ENCODE measurements at places on chromosomes 7 and 10.

- DNase-seq = no peak
Observed at GRCh38 chr10:29317423-29318021, 28.7 kb downstream of the LYZL1 start.

GRCh38 chr10:3235996-3236510, 63.5 kb upstream of the PITRM1 start:
- DNase-seq = no peak

DNA sequence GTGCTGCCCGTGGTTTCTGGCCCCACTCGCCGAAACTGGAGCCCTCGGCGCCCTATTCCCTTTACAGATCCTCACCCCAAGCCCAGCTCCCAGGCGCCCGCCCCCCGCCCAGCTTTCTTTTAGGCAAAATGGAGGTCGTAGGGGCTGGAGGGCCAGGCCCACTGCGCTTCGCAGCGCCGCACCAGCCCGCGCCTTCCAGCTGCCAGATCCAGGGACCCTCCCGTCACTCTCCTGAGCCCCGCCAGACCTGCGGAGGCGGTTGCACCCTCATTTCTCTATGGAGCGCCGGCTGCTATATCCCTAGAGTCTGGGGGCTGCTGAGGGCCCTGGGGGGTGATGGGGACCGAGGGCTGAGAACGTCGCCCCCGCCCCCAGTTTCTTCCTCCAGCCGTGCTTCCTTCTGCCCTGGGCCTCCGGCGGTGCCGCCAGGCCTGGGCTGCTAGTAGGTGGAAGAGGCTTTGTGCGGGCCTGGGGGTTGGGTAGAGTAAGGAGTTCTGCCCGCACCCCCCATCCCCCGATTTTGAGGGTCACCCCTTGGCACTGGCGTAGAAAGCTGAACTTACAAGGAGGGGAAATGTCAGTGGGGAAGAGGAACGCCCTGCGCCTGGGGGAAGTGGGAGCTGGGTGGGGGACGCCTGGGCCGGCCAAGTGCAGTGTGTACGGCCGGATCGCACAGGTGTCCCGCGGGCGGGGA, 1.0 kb downstream of the GNB2 start:
- no peak for DNase-seq

- no peak for DNase-seq
Observed at GRCh38 chr10:103445767-103446567, 6.2 kb downstream of the CALHM2 start.

GRCh38 chr7:157299613-157300368, 37.0 kb upstream of the DNAJB6 start:
- DNase-seq = no peak

DNA sequence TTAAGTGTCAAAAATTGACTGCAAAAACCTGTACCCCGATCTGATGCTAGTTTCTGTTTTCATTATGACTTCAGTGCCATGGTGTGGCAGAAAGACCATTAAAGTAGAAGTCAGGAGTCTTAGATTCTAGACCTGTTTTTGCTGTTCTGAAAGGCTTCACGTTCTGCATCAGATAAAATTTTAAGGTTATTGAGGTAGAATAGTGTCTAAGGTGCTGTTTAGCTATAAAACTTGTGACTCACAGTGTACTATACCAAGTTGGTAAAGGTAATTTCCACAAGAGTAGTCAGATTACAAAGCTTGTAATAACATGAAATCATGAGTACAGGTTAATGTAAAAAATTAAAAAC, 38.6 kb downstream of the ZNRF2 start:
- no peak for DNase-seq

DNA sequence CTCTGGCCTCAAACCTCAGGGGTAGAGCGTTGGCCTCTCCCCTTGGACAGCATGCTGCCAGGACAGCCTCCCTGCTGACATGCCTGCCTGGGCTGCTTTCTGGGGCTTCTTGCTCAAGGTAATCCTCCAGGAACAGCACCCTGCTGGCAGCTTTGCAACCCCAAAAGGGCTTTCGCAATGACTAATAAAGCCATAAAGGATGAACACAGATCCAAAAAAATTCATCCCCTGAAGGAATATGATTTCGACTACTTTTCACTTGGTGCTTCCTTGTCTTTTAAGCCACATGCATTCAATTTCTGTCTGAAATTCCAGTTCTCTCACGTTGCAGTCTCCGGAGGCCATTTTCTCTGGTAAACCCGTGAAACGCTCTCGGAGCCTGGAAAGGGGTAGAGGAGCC, 15.1 kb upstream of the SH3PXD2A start:
- DNase-seq = no peak

DNA sequence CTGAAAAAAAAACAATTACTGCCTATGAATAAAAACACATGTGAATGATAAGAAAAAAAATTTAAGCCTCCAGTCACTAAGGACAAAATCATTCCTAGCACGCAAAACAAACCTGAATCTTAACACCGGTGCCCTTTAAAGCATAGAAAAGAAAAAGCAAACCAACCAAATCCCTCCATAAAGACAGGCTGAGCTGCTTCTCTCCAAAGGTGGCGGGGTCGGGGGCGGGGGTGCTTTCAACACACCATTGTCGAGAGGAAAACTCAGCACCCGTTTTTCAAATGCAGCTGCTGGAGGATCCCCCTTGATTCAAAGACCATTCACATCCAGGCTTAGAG, 1.4 kb downstream of the ST8SIA6 start:
- no peak for DNase-seq

DNA sequence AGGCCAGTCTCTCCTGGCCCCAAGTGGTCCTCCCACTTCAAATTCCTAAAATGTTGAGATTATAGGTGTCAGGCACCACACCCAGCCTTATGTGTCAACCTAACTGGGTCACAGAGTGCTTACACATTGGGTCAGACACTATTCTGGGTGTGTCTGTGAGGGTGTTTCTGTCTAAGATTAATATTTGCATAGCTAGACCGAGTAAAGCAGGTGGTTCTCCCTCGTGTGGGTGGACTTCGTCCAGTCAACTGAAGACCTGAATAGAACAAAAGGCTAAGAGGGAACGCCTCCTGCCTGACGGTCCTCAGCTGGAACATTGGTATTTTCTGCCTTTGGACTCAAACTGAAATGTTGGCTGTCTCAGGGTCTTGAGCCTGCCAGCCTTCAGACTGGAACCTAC, 11.5 kb downstream of the PPIF start:
- no peak for DNase-seq

DNA sequence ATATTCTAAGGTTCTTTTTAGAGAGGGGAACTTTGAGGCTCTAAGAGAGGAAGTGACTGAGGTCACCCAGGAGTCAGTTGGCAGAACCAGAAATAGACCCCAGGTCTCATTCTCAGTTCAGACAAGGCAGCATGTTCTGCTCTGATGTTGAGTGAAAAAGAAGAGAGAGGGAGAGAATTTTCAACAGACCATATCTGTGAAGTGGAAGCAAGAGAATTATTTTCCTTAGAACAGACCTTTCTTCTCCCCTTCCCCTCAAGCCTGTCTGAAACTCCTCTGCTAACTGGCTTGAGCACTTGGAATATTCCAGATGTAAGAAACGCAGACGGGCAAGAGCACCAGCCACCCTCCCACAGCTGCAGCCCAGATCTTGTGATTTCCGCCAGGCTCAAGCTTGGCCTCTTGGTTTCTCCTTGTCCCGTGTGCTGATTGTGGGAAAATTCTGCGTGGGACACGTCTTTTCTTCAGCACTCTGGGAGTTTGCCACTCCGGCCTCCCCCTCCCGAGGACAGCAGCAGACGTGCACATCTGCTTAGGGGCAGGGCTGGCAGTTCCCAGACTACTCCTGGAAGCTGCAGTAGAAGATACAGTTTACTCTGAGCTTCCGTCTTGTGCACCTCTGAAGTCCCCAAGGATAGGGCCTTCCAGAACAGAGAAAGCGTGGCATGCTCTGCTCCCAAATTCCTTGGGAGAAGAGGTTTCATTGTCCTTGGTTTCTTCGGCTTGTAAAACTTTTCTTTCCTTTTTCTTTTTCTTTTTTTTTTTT, 22.7 kb upstream of the IKZF1 start:
- DNase-seq = no peak

- DNase-seq = no peak
Observed at GRCh38 chr10:14137391-14137790, 193.3 kb downstream of the FRMD4A start.

- no peak for DNase-seq
Observed at GRCh38 chr7:12069757-12070156, 141.3 kb upstream of the TMEM106B start.

DNA sequence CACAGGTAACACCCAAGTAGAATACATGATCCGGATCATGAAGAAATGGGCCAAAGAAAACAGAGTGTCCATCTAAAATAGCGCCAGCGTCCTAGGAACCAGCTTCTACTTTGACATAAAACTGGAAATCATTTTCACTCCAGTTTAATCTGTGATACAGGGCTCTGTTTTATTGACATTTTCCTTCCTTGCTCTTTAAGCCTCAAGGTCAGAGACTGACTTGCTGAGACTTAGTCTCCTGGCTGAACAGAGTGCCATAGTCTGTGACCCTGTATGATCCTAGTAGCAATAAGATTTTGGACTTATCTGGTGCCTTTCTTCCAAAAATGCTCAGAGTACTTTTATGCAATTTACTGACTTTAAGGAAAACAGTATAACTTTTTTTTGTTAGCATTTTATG, 41.7 kb upstream of the UBN2 start:
- no peak for DNase-seq

DNA sequence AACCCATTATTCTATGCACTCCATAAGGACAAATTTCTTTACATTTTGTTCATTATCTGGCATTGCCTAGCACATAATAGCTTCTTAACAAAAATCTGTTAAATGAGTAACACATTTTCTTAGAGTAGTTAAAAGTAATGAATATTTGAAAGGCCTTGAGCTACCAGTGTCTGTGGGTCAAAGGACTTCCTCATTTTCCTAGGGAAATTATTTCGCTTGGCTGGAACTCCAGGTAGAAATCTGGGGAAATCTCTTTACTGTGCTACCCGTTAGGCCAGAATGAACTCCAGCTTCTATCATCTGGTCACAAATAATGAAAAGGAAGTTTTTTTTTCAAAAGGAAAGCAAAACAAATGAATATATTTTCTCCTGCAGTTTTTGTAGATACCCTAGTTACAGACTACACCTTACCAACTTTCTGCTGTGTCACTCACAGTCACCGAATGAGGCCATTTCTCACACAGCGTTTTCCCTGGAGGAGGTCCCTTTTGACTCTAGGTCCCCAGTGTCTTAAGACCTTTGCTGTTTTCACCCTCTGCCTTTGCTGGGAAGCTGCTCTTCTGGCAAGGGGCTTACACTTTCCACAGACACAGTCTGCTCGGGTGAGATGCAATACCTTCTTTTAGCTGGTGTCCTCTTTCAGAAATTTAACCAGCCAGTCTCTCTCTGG, 1.6 kb downstream of the SAMD9L start:
- DNase-seq = no peak

DNA sequence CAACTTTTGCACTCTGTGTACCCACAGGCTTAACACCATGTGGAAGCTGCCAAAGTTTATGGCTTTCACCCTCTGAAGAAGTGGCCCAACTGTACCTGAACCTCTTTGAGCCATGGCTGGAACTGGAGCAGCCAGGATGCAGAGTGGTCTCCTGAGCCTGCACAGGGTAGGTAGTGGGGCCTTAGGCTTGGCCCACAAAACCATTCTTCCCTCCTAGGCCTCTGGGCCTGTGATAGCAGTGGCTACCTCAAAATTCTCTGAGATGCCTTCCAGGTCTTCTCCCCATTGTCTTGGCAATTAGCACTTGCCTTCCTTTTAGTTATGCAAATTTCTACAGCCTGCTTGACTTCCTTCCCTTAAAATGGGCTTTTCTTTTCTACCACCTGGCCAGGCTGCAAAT, 19.3 kb upstream of the SPAM1 start:
- no peak for DNase-seq

DNA sequence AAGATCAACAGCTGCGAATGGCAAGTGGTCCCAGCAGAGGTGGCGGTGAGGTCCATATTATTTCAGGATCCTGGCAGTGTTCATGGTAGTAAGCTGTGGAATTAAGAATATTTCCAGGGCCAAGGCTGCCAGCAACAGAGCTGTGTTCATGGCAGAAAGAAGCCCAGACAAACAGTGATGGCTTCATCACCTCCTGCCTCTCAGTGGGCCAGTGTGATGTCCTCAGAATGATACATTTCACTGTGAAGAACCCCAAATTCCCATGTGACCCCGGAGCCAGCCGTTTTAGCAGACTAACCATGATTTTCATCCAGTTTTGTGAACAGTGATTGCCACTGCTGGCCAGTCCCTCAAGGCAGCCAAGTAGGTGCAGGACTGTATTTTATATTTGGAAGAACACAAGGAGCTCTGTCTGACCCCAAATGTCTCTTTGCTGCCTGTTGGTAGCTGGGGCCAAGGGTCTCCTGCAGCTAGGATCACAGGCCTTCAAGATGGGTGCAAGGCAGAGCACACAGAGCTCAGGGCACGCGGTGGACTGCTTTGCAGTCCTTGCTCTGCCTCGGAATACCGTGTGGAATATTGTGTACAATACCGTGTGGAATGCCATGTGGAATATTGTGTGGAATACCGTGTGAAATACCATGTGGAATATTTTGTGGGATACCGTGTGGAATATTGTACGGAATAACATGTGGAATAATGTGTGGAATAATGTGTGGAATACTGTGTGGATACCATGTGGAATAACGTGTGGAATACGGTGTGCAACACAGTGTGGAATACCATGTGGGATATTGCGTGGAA, 132.3 kb upstream of the CHST15 start:
- DNase-seq = no peak

DNA sequence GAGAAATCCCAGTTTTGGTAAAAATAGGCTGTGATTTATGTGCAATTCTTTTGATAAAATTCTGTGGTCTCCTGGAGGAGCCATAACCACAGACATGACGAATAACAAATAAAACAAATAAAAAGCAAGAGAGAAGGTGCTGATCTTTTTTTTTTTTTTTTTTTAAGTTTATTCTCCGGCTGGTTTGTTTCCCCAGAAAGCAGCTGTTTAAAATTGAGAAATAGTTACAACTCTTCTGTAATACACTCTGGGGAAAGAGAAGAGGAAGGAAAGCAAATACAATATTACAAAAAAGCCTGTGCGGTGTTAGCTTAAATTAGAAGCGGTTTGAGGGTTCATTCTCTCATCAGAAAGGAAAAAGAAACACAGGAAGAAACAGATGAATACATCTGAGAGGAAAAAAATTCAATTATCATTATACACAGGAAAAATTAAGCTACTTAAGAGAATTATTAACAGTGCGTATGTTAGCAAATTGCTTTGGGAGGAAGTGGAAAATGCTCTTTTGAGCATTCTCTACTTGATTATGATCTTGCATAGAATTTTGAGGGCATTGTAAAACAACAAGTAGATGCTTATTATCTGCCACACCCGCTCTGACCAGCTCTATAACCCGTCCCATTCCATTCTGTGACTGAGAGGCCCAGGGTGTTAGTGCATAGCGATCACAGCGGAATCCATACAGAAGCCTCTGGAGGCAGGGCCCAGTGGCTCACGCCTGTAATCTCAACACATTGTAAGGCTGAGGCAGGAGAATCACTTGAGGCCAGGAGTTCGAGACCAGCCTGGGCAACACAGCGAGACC, 40.6 kb upstream of the WAC start:
- DNase-seq = no peak

DNA sequence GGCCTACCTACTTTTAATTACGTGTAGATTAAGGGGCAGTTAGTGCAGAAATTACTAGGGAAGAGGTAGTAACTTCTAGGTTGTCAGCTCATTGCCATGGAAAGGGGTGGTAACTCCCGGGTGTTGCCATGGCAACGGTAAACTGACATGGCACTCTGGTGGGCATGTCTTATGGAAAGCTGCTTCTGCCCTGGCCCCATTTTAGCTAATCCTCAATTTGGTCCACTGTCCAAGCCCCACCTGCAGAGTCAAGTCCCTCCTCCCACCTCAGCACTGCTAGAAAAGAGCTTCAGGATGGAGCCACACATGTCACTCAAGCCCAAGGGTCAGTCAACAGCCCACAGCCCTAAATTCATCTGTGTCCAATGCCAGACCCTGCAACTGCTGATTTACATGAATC, 7.5 kb upstream of the ZKSCAN1 start:
- DNase-seq = no peak
